ENCODE measurements at places on chromosomes 13 and 19.

DNA sequence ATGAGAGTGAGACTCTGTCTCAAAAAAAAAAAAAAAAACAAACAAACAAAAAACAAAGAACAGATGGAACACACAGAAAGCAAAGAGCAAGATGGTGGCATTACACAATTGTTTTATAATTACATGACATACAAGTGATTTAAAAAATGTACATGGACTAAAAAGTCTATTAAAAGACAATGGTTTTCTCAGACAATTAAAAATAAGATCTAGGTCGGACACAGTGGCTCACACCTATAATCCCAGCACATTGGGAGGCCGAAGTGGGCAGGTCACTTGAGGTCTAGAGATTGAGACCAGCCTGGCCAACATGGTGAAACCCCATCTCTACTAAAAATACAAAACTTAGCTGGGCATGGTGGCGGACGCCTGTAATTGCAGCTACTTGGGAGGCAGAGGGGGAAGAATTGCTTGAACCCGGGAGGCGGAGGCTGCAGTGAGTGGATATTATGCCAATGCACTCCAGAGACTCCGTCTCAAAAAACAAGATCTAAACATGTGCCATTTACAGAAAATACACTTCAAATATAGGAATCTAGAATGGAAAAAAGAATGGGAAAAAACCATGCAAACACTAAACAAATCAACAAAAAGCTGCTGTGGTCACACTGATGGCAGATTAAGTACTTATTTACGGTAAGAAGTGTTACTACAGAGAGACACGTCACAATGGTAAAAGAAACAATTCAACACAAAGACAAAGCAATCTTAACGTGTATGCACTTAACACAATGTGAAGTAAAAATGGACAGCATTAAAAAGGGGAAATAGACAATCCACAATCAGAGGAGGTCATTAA is 26.7 kb downstream of the MIER2 start:
- DNase-seq, result no peak

DNA sequence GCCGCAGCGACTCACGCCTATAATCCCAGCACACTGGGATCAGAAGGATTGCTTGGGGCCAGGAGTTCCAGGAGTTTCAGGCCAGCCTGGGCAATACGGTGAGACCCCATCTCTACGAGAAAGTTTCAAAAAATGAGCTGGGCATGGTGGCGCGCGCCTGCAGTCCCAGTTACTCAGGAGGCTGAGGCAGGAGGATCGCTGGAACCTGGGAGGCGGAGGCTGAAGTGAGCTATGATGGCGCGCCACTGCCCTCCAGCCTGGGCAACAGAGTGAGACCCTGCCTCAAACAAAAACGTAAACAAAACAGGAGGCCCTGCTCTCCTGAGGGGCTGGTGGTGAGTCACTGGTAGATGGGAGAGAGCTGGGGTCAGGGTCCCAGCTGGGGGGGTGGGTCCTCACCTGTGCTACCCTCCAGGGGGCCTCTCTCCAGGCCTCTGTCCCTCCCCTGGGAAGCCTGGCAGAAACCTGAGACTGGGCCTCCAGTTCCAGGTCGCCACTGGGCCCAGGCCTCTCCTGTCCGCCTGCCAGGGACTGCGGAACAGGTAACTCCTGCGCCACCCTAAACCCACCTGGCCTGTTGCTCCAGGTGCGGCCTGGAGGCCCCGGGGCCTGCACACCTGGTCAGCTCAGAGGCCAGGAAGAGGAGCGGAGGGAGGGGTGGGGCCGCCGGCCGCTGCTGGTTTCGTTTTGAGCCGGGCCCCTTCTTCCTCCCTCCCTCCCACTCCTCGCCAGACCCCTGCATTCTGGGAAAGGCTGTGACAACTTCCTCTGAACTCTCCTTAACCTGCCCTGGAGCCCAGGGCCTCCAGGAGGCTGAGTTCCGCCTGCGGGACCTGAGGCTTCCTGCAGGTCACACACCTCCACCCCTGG is 17.2 kb upstream of the ZBTB7A start:
- no peak for DNase-seq

DNA sequence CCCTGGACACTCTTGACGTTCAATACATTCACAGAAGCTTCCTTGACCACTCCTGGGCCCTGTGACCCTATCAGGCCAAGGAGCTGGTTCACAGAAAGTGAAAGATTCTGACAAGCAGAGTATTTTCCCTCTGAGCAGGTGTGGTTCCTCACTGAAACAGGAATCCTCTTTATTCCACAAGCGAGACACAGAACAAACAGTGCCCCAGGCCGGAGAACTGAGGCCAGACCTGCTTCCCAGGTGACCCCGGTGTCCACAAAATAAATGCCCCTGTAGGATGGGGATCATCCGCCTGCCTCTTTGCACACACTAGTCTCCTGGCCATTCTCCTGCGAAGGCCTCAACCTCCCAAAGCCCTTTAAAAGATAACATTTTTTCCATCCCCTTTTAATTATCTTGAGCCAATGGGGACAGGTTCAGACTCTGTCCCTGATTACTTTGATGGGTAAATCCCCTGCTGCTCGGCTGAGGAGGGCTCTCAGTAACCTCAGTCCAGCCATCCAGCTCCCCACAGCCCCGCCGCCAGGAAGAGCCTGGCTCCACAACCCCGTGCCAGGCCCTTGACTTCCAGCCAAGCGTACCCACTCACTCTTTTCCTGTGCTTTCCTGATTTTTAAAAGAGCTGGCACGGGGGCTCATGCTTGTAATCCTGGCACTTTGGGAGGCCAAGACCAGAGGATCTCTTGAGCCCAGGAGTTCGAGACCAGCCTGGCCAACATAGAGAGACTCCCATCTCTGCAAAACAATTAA is 129.1 kb downstream of the FOXO1 start:
- no peak for DNase-seq

DNA sequence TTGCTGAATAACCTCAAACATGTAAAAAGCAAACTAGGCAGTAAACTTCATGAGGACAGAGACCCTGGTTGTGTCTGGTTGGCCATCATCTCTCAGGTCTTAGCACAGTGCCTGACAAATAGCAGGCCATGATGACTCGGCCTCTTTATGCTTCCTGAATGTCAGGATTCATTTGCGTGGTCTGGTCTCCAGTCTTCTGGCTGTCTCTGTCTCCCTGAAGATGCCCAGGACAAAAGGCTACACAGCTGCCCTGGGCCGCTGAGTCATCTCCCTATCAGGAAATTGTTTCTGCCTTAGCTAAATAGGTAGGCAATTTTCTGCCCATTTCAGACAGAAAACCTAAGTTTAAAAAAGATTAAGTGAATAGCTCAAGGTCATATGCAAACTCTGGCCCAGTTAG is 84.1 kb upstream of the FNDC3A start:
- no peak for DNase-seq

GRCh38 chr13:51435002-51435578 is 17.7 kb downstream of the INTS6 start:
- no peak for DNase-seq

GRCh38 chr19:47614021-47614295 is 5.0 kb downstream of the BICRA start:
- no peak for DNase-seq

GRCh38 chr19:19711306-19711933 is 21.5 kb downstream of the ZNF14 start:
- DNase-seq, result no peak

DNA sequence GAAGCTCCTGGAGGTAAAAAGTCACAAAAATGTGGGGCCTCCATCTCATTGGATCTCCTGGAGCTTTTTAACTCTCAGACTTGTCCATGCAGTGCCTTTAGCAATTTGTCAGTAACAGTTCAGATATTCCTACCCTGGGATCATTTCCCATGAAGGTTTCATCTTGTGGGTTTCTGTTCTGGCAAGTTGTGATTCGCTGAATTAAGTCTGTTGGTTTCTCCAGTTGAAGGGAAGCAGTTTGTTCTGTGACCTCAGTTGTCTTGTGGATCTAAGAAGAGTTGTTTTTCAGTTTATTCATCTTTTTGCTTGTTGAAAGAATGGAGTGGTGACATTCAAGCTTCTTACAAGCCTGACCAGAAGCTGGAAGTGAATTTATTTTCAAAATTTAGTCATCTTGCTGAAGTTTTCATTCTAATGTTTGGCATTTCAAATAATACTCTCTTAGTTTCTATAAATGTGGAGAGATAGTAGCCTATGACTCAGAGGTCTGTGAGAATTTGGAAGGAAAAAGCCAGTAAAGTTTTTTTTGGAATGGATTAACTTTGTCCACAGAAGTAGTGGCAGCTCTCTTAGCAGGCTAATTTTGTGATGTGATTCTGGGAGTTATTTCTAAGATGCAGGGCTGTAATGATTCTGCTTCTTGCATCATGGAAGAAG is 120.1 kb upstream of the CSNK1A1L start:
- no peak for DNase-seq

GRCh38 chr13:112204346-112205327 is 137.7 kb downstream of the SOX1 start:
- no peak for DNase-seq

- no peak for DNase-seq
These were observed 14.6 kb downstream of the CBLC start for GRCh38 chr19:44792281-44792680.

DNA sequence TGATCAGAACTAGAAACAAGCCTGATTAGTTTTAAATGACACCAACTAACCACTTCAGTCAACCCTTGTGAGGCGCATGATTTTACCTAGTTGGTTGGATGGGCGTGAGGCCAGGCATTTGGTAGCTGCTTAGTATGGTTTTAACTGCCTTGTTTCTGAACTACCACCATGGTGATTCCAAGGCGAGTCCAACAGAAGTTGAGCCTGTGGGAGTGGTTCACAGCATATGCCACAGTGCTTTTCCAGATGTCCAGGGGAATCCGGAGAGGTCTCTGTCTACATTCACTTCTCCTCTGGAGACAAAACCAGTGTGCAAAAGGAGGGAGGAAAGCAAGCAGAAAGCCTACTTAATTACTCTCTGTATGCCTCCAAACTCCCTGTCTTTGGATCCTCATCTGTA is 524.1 kb downstream of the GPC6 start:
- DNase-seq, result no peak

DNA sequence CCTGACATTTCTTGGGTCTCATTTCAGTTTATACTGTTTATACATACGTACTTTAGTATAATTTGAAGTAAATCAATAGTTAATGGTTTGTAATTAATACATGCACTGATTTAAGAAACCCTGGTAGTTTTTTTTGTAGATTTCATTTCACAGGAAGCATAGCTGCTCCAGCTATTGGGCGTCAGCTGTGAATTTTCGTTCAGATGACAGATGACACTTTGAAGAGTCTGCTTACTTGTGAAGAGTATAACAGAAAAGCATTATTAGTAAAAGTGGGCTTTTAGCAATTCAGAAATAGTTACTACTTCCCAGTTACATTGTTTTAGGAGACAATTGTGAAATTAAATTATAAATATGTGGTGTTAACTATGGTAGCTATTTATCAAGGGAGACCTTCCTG is 44.4 kb downstream of the METTL21C start:
- no peak for DNase-seq

DNA sequence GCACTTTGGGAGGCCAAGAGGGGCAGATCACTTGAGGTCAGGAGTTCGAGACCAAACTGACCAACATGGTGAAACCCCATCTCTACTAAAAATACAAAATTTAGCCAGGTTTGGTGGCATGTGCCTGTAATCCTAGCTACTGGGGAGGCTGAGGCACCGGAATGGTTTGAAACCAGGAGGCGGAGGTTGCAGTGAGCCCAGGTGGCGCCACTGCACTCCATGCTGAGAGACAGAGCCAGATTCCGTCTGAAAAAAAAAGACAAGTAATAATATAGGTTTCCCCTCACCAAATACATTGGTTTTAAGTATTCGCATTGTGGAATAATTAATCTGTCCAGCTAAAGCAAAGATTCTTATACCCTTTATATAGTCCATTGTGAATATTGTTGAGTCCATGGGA is 1544.6 kb downstream of the OLFM4 start:
- DNase-seq, result no peak

DNA sequence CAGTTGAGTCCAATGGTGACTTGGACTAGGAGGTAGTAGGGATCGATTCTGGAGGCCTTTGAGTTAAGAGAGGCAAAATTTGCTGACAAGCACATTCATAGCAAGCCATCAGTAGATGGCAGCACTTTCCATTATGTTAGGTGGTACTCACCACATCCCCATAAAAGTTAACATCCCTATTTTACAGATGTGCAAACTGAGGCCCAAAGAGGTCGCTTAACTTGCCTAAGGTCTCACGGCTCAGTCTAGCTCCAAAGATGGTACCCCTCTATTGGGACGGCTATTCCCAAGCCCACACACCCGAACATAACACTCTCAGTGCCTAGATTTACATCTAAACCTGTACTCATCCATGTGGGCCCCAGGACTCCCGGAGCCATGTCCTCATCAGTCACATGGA is 21.5 kb upstream of the FOSB start:
- no peak for DNase-seq

GRCh38 chr19:38211151-38211591 is 12.9 kb downstream of the DPF1 start:
- DNase-seq, result no peak

Data from activated CD4-positive, alpha-beta T cell treated with anti-CD3 and anti-CD28 coated beads for 1 hour (primary cell).